ENCODE measurements at places on chromosomes 2 and 18.

- DNase-seq, result no peak
Measured at GRCh38 chr2:55156326-55156725, 75.8 kb downstream of the CLHC1 start.

DNA sequence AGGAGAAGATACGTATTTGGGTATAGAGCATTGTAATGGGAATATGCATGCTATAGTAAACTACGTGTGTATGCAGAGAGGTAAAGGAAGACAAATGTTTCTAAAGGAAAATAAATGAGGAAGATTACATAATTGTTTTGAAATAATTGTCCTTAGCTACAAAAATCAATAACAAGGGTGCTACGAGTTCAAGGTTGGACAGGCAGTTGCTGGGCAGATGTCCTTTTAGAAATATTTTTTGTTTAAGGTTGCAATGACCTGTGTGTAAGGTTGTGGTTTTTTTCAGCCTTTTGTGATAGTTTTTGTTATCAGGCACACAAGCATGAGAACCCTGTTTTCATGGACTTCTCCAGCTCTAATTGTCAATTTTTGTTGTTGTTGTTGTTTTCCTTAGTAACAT, 1304.1 kb upstream of the CHAC2 start:
- no peak for DNase-seq

DNA sequence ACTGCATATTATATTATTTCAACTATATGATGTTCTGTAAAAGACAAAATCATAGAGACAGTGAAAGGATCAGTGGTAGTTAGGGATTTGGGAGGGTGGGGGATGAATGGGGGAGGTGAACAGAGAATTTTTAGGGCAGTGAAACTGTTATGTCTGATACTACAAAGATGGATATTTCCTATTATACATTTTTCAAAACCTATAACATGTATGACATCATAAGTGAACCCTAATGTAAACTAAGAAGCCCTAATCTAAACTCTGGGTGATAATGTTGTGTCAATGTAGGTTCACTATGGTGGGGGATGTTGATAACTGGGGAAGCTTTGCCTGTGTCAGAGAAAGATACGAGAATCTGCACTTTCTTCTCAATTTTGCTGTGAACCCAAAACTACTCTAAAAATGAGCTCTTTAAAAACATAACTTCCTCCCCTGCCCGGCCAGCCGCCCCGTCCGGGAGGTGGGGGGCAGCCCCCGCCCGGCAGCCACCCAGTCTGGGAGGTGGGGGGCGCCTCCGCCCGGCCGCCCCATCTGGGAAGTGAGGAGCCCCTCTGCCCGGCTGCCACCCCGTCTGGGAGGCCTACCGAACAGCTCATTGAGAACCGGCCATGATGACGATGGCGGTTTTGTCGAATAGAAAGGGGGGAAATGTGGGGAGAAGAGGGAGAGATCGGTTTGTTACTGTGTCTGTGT, 234.4 kb downstream of the RPIA start:
- no peak for DNase-seq

DNA sequence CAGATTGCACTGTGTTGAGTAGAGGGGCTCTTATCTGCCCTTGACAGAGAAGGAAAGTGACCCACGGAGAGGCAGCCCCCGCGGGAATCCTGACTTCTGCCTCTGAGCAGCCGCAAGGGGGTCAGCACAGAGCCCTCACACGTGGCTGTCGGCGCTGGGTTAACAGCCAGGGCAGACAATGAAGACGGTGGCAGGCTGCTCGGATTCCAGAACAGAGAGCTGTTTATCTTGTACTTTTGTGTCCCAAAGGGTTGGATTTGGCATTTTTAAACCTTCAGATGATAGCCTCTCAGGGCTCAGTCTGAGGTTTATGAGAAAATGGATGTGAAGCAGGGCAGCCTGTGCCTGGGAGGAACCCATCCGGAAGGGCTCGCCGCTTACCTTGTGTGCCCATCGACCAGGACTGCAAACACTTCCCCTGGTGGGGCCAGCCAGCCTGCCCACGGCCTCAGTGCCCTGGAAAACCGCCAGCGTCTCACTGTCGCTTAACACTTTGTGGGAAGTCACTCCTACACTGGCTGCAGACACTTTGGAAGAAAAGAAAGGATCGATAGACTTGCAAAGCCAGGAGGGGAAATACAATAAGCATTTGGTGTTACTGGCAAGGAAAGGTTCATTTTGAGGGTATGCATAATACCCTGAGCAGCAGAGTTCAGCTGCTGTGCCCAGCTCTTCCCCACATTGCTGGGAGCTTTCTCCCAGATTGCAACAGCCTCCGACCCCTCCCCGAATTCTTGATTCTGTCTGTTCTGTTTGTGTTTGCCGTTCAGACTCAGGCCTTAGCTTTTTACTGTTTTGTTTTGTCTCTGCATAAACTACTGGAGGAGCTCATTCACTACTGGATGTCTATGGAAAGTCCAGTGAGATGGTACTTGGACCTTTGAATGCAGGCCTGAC, 325.3 kb upstream of the MYT1L start:
- no peak for DNase-seq

- no peak for DNase-seq
Measured at GRCh38 chr2:155715705-155716104, 616.8 kb downstream of the NR4A2 start.

DNA sequence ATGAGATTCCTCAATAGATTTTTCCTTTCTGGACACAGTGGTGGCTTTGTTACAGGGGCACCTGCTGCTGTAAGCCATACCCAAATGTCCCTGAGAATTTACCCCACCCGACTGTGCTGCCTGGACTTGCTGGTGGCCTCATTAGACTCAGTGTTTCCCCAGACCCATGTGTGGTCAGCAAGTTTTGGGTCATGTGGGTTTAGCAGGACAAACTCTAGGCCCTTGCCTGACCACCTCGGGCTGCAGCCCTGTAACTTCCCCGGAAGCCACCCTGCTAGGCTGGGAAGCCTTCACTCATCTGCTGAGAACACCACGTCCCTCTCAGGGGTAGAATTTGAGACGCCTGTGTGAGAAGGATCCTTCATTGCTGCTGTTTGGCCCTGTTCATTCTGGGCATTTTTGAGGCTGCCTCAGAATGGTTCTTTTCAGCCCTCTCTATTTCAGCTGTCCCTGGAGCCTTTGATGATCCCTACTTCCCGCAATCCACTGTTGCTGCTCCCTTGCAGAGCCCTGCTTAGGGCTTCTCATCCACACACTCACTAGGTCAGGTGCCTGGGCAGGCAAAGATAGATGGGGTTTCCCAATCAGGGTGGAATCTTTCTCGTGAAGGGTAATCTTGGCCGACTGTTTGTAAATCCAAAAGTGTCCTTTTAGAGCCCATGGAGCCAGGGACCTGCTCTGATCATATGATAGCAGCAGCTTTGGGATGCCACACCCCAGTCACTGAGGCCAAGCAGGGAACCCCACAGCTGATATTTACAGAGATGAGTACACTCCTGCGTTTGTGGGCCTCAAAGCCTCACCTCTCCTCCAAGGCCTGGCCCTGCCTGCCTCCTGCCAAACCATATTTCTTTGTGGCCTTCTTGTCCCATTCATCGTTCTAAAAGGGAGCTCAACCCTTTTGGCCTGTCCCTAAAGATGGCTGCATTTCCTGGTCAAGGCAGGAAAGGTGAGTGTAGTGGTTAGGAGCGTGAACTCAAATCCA, 6.7 kb downstream of the EHD3 start:
- no peak for DNase-seq

GRCh38 chr2:86011449-86011941, 94.2 kb downstream of the POLR1A start:
- DNase-seq, result no peak

DNA sequence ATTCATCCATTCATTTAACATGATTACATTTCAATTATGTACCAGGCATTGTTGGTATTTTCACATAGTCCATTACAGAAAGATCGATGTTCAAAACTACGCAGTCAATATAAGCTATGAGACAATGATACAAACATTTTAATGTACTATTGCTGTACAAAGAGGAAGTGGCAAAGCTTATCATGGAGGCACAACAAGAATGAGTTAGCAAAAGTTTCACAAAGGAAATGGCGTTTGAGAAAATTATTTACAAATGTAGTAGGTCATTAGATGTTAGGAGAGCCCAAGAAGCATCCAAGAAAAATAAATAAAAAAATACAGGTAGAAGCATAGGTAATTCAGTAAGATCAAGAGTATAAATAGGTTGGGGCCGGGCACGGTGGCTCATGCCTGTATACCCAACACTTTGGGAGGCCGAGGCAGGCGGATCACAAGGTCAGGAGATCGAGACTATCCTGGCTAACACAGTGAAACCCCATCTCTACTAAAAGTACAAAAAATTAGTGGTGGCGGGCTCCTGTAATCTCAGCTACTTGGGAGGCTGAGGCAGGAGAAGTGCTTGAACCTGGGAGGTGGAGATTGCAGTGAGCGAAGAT, 1730.8 kb upstream of the CELF4 start:
- no peak for DNase-seq

DNA sequence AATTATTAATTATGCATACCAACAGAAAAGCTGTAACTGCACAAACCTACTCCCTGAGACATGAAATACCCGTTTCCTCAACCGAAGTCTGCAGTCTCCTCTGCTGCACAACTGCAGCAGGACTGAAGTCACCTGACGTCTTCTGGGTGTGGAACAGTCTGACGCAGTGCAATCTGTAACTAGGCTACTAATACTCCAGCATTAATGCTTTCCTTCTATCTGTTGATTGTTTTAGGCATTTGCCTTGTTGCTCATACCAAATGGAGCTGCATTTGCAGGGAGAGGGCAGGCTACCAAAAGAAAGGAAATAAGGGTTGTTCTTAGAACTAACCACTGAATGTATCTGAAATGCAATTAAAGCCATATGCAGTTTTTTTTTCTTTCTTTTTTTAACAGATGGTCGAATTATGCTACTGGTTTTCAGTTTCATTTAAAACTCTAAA, 40.1 kb downstream of the RTN4 start:
- peak; percentile 81 for DNase-seq

DNA sequence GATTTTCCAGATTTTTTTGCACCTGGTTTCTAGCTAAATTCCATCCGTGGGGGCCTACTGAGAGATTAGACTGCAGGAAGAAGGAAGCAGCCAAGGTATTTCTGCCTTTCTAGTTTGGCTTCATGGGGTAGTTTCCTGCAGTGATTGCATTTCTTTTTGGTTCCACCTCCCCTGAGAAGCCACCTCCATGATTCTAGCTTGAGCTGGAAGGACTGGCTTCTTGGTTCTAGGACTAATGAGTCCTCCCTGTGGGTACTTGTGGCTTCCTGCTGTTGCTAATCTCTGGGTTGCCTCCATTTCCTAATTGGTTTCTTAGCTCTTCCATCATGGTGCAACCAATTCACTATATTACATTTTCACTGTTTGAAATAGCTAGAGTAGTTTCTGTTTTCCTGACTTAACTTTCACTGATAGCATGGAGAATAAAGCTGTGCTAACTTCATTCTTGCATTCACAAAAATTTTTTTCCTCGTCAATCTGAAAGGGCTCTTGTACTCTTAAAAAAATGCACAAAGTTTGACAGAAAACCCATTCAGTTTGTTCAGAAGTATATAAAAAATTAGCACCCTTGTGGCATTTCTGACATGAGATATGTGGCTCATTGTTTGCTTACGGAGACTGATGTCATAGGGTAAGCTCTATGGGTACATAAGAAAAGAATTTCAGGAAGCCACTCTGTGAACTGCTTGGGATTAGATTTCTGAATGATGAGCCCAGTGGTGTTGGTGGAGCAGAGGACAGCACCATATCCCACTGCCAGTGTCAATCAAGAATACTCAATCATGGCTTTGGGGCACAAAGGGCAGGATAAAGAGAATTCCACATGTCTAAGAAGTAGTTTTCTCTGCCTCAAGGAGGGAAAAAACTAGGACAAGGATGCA, 242.8 kb upstream of the RBMS1 start:
- DNase-seq, result no peak

DNA sequence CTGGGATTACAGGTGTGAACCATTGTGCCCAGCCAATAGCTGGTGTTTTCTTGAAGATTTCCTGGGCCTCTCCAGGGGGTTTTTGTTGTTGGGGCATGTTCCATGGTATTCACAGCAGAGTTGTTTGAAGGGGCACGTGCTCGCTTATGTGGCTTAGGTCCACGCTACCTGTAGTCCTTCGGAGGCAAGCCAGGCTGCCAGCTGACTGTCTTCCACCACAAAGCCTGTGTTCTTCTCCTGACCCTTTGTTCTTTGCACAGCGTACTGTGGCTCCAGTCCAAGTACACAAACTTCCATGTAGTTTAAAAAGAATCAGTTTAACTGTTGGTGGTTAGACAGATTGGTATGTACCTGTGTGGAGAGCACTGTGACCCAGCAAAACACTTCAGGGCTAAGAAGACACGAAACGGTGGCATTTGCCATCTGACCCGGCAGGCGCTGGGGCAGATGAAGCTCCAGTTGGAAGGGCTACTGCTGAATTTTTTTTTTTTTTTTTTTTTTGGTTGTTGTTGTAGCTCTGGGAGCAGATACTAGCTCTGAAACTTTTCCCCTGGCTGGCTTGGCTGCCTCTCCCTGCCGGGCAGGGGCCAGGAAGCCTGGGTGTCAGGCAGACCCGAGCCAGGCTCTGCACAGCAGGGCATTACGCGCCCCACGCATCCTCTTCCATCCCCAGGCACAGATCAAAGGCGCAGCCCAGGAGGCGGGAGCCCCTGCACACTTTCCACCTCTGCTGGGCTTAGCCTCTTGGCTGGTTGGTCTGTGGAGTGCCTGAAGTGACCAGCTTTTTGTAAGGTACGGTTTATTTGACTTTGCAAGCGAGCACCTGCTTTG, 5.7 kb downstream of the GREB1 start:
- no peak for DNase-seq

DNA sequence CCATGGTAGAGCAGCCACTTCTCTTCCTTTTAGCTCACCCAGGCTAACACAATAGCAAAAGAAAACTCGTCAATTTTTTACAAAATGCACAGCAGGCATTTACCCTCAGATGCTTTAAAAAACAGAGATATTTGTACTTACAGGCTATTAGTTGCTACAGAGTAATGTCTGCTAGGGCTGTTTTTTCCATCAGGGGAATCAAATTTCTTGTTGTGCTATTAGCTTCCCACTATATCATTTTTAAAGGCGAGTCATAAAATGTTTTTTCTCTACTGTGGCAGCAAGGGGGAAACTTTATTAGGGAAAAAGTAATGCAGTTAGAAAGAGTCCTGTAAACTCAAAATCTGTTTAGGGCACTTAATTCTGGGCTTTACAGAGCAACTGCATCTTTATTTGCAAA, 277.9 kb upstream of the THSD7B start:
- no peak for DNase-seq
